MV-4-11 (cell line): ENCODE measurements at places on chromosomes 2 and 18.

GRCh38 chr2:6863792-6864191 lies 1.9 kb downstream of the CMPK2 start:
- peak; percentile 33 for DNase-seq

DNA sequence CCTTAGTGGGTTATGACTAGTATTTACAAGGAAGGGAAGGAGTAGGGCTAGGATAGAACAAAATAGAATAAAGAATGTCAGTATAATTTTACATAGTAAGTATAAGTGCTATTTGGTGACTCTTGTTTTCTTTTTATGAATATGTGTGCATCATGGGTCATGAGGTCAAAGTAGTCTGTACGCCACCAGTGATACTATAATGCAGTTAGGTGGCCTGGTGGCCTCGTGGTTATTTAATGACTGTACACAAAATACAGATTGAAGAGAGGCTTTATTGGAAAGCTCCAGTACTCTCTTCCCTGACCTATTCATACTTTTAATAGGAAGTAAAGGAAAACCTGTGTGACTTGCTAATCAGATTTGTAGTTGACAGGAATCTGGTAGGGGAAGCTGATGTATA lies 27.3 kb downstream of the CAB39 start:
- DNase-seq = no peak

DNA sequence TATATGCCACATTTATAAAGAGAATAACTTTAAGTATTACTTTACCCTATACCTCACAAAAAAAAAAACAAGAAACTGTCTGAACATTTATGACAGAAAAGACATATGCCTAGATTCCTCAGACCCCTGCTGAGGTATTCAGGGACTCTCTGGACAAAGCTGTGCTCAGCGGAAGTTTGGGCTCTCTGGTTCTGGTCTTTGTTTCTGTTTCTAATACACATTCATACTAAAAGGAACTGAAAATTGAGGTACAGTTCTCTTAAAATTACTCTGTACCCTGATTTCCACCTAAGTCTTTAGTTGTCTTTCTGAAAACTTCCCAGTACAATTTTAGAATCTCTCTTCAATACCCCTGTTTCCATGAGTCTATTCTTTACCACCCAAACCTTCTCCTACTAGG lies 160.3 kb downstream of the IKZF2 start:
- no peak for DNase-seq

GRCh38 chr2:100140582-100140981 lies 1.8 kb downstream of the AFF3 start:
- peak; percentile 90 for DNase-seq

- DNase-seq = no peak
Measured at GRCh38 chr2:233210843-233211547, 40.5 kb upstream of the ATG16L1 start.

DNA sequence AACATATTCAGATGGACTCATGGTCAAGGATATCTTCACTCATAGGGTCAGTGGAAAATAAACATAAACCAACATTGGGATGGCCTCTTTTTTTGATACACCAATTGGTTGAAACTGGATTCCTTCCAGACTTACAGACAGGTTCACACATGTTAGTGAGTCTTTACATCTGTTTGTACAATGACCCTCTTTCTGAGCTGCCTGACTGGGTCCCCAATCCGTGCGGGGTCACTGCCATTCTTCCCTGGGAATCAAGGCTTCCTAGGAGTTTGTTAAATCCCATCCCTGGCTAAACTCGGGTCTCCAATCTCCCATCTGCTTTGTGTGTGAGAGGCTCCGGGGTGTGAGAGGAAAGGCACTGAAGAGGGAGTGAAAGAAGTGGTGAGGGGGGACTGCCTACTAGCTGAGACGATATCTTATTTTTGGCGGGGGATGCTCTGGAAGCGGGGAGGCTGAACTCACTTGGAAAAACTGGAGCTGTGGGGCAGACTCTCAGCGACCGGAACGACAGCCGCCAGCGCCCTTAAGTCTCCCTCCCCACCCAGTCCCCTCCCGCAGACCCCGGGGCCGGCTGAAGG lies 487 bp downstream of the STARD6 start:
- no peak for DNase-seq

GRCh38 chr2:150710041-150710440 lies 222.6 kb upstream of the RND3 start:
- no peak for DNase-seq

DNA sequence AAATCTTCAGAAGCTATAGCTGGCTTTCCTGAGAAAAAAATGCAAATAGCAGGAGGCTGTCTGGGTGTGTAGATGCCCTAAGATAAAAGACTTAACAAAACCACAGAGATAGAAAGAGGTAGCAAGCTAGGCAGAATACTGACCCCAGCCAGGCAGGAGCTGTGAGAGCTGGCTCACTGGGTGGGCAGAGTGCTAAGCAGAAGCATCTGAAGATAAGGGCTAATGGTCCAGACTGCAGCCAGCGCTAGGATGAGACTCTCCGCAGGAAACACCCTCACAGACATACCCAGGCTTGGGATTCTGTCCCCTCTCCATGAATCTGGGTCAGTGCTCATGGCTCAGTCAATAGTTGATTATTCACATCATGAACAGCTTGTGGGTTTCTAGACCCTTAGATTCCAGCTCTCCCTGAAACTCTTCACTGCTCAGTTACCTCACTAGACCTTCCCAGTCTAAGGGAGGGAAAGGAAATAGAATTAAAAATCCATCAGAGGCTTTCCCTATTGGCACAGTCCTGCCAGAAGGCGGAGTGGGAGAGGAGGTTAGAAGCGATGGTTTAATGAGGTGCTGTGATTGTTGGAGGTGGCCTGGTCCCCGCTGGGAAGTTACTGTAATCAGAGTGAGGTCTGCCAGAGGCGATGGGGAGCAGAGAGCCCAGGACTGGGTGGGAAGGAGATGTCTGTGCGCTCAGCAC lies 21.4 kb upstream of the CCBE1 start:
- DNase-seq = no peak

- no peak for DNase-seq
Measured at GRCh38 chr2:41963661-41964525, 83.9 kb upstream of the PKDCC start.

DNA sequence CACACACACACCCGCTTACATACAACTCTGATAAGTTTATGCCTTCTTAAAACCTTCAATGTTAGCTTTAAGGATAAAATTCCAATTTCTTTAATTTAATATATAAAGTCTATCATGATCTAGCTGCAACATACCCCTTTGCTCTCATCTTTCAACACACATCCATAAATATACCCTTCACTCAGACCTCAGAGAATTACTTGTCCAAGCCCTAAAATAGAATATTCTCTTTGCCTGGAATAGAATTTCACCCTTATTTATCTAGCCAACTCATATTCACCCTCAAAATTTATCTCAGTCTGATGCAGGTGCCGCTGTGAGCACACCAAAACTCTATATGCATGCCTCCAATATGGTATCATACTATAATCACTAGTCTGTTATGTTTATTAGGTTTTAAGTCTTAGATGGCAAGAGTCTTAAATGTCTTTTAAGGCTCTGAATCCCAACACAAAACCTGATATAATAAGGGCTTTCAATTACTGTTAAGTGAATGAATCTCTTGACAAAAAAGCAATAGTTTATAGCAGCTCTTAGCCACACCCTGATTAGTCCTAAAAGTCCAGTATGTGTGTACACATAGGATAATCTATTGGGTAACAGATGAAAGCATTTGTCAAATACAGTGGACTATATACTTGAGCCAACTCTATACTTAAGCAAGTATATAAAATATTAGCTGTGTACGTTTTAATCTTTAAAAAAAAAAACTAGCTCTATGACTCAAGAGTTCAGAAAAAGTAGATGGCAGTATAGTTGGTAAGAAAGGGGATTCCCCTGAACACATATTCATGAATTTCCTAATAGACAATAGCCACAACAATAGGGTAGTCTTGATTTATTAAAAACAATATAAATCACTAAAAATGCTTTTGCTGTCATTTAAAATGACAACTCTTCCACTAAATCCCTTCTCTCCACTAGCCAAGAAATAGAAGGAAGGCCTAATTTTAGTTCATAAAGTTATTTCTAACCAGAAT lies 144.5 kb downstream of the EXOC6B start:
- DNase-seq = no peak

DNA sequence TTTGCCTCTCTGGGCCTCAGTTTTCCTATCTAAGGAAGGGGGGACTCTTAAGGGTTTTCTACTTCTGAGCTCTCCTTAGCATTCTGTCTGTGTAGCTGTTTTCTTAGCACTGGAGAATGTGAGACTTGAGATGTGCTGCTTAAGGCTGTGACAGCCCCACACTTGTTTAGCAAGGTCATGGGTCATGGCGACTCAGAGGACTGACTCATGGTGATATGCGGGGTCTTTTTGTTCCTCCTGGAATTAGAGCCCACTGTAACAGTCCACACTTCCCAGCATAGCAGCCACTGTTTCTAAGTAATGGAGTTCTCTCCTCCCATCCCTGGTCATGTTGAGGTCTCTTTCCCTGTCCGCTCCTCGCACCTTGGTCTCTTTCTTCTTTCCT lies 4.1 kb upstream of the LPIN1 start:
- DNase-seq = no peak

DNA sequence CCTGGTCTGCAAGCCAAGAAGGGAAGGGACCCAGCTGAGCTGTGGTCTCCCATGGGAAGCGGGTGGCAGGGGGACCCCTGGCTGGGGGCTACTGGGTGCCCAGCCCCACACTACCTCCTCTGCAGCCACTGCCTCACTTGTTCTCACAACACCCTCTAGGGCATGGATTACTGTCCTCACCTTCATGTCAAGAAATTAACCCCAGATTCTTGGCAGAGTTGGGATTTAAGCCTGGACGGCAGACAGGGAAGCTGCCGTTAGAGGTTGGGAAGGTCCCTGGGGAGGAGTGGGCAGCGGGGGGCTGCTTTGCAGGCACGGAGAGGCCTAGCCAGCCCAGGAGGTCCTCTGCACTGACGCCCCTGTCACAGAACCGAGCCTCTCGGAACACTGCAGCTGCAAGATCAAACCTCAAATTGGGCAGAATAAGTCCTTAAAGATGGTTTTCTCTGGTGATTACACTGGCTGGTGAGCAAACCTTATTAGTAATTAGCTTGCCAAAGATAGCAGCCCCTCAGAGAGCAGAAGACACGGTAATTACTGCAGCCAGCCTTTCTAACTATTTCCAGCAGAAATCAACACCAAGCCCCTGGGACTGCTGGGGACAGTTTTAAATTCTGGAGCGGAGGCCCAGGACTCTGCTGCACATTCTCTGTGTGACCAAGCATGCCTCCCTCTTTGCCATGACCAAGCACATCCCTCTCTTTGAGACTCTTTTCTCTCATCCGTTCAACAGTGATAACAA lies 35.9 kb downstream of the KCNF1 start:
- no peak for DNase-seq

DNA sequence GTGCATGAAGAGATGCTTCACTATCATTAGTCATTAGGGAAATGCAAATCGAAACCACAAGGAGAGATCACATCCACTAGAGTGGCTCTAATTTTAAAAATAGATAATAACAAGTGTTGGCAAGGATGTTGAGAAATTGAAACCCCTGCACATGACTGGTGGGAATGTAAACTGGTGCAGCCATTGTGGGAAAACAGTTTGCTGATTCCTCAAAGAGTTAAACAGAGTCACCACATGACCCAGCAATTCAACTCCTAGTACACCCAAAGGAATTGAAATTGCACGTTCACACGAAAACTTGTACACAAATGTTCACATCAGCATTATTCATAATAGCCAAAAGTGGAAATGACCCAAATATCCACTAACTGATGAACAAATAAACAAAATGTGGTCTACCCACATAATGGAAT lies 179.5 kb downstream of the BCL2 start:
- peak; percentile 44 for DNase-seq

- DNase-seq = no peak
Measured at GRCh38 chr2:72427022-72427861, 279.6 kb upstream of the CYP26B1 start.

GRCh38 chr18:77052983-77053309 lies 79.6 kb downstream of the MBP start:
- DNase-seq = peak; percentile 87

GRCh38 chr18:10361660-10362059 lies 92.8 kb upstream of the APCDD1 start:
- no peak for DNase-seq

DNA sequence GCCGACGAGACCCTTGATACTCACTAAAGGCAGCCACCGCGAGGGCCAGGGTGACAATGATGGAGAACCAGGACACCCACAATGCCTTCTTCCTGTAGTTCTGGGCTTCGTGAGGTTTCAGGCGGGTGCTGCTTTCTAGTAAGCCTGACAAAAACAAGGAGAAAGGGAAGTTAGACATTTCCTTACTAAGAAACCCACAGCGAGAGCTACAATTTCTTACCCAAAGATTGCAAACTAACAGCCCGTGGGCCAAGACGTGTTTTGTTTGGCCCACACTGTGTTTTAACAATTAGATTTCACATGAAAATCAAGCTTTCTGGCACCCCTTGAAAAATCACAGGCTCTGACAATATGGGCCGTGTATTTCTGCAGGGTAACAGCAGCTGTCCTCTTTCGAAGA lies 5.6 kb downstream of the TMEM163 start:
- DNase-seq = peak; percentile 61

DNA sequence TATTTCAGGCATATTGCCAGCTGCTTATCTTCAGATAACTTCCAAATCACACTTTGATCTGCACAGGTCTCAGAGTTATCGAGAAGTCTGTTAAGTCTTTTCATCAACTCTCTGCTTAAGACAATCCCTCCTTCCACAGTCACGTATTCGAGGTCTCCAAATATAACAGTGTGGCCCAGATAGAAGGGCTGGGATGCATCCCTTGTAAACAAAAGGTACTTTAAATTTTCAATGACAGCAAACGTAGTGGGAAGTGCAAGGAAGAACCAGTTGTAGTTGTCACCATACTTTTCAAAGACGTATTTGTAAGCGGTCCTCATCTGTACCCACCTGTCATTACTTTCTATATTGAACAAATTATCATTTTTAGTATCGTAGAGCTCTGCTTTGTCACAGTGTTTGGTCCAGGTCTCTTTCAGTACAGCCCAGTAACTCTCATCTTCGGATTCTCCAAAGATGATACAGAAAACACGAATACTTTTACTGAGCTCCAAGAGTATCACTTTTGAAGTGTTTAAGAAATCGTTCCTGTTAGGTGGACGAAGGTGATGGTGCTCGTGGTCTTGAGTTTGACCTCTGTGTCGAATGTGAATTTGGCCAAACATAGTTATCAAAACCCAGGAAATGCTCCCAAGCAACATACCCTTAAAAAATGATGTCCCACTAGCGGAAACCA lies 445 bp downstream of the C1GALT1C1L start:
- DNase-seq = no peak

DNA sequence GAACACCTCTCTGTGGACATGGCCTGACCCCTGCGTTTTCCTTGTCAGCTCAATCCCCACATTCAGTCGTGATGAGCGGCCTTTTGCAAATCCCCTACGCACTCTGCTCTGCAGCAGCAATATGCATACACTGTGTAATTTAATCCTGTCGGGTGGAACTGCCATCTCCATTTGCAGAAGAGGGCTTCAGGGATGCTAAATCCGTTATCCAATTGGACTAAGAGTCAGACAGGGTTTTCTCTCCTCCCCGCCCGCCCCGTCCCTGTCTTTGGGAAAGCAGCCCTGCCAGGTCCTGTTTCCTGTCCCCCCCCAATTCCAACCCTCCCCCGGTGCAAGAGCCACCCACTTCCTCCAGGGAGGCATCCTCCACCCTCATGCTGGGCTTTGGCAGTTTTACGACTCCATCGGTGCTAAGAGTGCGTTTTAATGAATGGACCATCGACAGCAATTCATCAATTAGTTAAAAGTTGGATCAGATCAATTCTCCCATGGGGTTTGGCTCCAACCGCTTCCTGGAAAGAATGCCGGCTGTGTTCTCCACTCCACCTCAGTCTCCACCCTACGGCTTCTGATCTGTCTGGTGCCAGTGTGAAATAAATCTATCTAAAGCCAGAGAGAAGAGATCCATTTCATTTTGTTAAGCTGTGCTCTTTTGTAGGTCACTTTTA lies 53.5 kb upstream of the ASAP2 start:
- DNase-seq = no peak

- peak; percentile 77 for DNase-seq
Measured at GRCh38 chr2:222701721-222702131, 30.3 kb downstream of the MOGAT1 start.
